ENCODE measurements at places on chromosomes 6 and 20. TPM values are rescaled to one million over a fixed set of nuclear protein-coding genes. Genes with fewer than 3 reads are reported as not detected.

ACSS2 gene
- polyA plus RNA-seq, result 5.3 TPM

RAET1G gene
- polyA plus RNA-seq, result not detected

- DNase-seq, result no peak
Measured at GRCh38 chr6:141729146-141729545, 403.6 kb upstream of the GJE1 start.

GRCh38 chr20:6421321-6422248 is 298.8 kb upstream of the FERMT1 start:
- DNase-seq, result no peak

DNA sequence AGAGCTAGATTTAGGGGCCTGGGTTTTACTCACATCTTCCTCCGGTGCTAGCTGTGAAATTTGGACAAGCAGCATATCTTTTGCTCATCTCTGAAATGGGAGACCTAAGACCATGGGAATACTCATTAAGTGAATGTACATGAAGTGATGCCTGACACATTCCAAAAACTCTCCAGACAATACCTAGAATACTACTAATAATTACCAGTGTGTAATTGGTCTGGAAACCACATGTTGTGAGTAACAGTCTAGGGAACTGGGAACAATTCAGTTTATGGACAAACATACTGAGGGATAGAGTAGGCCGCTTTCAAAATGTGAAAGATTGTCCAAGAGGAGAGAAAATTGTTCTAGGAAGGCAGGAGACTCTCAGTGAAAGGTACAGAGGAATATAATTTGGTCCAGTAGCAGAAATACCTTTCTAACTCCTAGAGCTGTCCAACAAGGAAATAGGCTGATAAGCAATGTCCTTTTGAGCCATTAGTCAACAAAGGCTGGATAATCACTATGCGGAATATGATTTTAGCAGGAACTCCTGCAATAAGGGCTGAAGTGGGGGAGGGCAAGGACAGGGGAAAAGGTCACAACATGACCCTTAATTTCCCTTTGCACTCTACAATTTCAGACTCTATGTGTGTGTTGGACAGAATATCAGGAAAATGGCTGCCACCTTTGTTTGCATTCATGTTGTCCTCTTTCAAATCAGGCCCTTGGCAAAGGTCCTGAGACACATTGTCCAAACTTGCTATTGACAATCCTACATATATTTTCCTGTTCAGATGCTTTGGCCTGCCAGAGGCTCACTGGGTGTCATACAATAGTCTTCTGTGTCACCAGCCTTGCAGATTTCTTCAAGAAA is 315.4 kb downstream of the PLCB1 start:
- DNase-seq, result no peak

DNA sequence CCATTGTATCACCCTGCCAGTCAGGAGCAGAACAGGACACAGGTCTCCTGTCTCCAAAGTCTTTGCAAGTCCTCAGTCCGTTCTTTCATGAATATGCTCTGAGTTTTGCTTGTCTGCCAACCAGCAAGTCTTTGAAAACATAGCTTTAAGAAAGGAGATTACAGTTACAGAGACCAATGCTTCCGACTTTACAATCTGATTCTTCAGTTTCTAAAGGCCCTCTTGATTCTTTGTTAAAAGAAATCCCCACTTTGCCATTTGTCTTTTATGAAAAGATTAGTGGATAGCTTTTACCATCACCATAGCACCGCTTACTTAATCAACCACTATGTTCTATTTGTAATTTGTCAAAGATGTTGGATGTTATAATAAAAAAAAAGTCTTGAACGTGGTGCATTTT is 562.8 kb upstream of the BTBD3 start:
- DNase-seq, result no peak

GPR6 gene
- polyA plus RNA-seq, result not detected

GRCh38 chr6:166664135-166664534 is 37.1 kb upstream of the RPS6KA2 start:
- DNase-seq, result no peak

- DNase-seq, result no peak
Measured at GRCh38 chr20:51678026-51678697, 90.0 kb downstream of the ATP9A start.

- no peak for DNase-seq
Measured at GRCh38 chr20:60558486-60558885, 600.3 kb downstream of the CDH26 start.

GRCh38 chr6:12238219-12238618 is 51.9 kb upstream of the EDN1 start:
- DNase-seq, result no peak

DNA sequence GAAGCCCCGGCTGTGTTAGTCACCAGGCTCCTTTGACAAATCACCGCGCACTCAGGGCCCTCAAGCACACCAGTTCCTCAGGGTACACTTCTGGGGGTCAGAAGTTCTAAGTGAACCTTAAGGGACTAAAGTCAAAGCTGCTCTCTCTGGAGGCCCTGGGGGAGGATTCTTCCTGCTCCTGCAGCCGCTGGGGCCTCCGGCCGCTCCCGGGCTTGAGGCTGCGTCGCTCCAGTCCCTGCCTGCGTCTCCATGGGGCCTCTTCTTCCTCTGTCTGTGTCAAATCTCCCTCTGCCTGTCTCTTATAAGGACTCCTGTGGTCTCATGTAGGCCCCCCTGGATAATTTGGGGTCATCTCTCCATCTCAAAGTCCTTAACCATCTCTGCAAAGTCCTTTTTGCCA is 18.1 kb upstream of the GATA5 start:
- no peak for DNase-seq

- DNase-seq, result no peak
Measured at GRCh38 chr6:49813248-49813647, 26.2 kb upstream of the PGK2 start.

ZSCAN9 gene
- polyA plus RNA-seq, result 4.7 TPM

- DNase-seq, result no peak
Measured at GRCh38 chr6:31575952-31576685, 754 bp downstream of the TNF start.

- DNase-seq, result no peak
Measured at GRCh38 chr20:63172726-63173125, 43.2 kb downstream of the YTHDF1 start.

GRCh38 chr6:68252632-68253031 is 382.4 kb upstream of the ADGRB3 start:
- no peak for DNase-seq

DNA sequence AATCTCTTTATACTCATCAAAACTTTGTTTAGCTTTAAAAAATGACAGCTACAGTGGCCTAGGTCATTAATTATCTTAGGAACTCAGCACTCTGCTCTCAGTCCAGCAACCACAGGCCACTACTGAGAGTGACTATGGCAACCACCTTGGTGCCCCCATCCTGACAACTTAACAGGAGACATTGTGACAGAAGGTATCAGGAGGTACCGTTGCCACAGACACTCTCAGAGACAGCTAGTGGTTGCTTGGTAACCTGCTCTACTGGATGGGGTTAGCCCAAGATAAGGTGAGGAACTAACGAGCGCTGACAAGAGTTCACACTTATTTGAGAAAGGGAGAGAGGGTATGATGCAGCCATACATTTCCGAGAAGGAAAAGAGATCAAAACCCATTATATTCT is 76.1 kb upstream of the TFAP2D start:
- DNase-seq, result no peak

DNA sequence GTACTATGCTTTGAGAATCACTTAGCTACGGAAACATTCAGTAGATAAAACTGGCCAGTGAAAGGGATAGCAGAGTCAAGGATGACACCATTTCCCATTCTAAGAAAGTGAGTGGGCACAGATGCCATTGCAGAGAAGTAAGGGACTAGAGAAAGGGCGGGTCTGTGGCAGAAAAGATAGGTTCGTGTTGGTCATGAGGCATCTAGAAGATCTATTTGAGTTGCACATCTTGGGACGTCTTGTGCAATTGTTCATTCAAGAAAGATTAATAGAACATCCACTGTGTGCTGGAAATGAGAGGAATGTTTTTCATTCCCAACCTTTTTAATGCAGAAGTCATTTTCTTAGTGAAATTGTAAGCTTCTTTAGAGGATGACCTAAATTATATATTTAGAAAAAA is 161.7 kb downstream of the PLCB1 start:
- DNase-seq, result no peak

REM1 gene
- not detected for polyA plus RNA-seq

DNA sequence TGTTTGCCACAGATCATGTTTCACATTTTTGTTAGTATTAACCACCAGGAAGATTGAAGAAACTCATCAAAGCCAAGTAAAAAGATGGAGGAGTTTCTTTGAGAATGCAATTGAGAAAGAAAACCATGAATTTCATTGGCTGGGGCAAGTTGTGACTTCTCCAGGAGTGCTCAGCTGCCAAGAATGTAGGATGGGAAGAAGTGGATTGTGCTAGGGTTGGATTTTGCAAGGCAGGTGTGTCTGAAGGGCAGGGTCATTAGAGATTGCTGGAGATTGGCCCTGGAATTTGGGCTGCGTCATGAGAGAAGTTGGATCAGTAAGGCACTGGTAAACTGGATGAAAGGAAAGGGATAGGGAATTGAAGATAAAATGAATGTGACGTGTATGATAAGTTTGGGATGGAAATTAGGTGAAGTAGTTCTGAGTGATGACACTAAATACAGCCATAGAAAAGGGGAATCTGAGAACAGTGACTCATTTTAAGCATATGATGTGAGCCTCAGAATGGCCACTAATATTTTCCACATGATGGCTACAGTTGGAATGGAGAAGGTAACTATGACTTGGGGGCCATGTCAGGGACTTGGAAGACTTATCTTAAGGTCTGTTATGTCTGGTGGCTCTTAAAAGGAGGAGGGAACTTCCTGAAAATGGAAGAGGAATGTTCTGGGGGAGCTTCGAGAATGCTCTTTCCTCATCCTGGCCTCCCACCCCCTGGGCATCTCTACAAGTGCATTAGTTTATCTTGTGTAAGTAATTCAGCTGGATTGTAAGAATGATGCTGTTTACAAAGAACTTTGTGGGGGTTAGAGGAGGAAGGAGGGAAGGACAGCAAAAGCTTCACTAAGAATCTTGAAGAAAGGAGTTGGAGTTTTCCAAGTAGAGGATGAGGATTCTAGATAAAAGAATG is 27.8 kb upstream of the ERVFRD-1 start:
- DNase-seq, result no peak

- DNase-seq, result no peak
Measured at GRCh38 chr20:58901488-58902402, 49.2 kb downstream of the GNAS start.

DYNLT2 gene
- polyA plus RNA-seq, result 0.67 TPM

- no peak for DNase-seq
Measured at GRCh38 chr6:78231002-78231401, 578.2 kb downstream of the MEI4 start.

PAK5 gene
- polyA plus RNA-seq, result not detected

GRCh38 chr6:32112431-32112980 is 3.4 kb upstream of the TNXB start:
- no peak for DNase-seq

- DNase-seq, result no peak
Measured at GRCh38 chr6:9403736-9404135, 968.4 kb upstream of the SLC35B3 start.

DNA sequence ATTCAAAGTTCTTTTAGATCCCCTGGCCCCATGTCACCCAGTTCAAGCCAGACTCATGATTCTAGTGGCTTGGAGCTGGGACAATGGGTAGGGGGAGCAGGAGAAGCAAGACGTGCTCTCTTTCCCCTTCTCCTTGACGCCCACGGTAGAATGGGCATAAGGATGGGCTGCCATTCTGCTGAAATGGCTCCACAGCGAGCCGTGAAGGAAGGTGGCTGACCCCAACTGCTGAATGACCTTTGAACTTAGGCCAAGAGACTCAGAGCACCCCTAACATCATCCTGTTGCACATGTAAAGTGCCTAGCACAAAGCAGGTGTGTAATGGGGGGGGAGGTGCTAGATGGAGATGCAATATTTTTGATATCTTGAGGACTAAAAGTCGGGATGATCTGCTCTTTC is 15.8 kb upstream of the PTPN1 start:
- DNase-seq, result no peak

DNA sequence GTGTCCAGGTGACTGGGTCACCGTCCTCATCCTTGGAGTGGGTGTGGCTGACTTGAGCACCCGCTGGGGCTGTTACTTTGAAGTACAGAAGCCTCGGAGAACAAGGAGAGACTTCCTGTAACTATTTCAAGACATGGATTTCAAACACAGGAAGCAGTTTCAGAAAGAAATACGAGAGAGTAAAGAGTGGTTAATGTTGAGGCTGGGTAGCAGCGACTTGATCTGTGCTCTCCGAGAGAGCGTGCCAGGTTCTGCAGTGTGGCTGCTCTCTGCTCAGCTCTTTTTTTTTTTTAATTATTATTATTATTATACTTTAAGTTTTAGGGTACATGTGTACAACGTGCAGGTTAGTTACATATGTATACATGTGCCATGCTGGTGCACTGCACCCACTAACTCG is 17.5 kb upstream of the EFCAB8 start:
- no peak for DNase-seq

Measured in CD8-positive, alpha-beta memory T cell (primary cell).